Stimulated activated CD8-positive, alpha-beta memory T cell treated with anti-CD3 and anti-CD28 coated beads, Interleukin-4, amount 100 ng/mL, for 4 hours (primary cell): ENCODE measurements at places on chromosomes 16 and 17.

DNA sequence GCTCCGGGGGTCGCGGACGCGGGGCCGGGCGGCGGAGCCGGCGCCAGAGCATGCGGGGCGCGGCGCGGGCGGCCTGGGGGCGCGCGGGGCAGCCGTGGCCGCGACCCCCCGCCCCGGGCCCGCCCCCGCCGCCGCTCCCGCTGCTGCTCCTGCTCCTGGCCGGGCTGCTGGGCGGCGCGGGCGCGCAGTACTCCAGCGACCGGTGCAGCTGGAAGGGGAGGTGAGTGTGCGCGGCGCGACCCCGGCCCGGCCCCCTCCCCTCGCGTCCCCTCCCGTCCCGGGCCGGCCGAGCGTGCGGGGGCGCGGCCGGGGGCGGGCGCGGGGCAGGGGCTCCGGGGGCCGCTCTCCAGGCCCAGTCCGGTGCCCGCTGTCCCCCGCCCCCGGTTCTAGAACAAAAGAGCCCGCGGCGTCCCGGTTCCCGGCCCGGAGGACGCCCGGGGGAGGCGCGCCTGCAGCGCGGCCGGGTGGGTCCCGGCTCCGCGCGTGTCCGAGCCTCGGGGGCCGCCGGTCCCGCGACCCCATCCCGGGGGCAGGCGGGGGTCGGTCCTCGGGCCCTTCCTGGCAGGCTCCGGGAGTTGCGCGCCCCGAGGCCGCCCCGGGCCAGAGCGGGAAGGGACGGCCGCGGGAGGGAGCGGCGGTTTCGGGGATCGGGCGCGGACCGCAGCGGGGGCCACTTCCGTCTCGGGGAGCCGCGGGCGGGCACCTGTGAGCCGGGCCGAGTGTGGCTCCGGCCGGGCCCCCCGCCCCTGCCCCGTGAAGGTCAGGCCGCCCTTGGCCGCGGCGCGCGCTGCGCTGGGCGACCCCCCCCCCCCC is 563 bp downstream of the METRNL start:
- DNase-seq = no peak

- DNase-seq = no peak
Measured at GRCh38 chr17:3682033-3682432, 13.4 kb downstream of the EMC6 start.

GRCh38 chr16:16131659-16132058 is 91.6 kb downstream of the ABCC6 start:
- DNase-seq = no peak

- no peak for DNase-seq
Measured at GRCh38 chr16:11329071-11329491, 16.2 kb upstream of the RMI2 start.

DNA sequence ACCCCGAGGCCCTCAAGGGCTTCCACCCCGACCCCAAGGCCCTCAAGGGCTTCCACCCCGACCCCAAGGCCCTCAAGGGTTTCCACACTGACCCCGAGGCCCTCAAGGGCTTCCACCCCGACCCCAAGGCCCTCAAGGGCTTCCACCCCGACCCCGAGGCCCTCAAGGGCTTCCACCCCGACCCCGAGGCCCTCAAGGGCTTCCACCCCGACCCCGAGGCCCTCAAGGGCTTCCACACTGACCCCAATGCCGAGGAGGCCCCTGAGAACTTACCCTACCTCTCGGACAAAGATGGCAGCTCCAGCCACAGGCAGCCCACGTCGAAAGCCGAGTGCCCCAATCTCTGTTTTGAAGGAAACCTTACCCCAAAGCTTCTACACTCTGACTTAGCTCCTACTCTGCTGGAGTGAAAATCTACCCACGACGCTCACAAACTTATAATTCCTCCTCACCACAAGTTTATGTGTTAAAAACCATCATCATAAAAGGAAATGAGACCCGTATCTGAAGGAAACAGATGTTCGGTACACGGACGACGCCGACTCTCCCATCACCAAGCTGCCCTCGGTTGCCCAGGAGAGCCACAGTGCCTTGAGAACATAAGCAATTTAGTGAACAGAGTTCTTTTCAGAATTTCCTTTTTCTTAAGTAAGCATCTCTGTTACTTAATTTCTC is 61.2 kb upstream of the RPH3AL start:
- no peak for DNase-seq

DNA sequence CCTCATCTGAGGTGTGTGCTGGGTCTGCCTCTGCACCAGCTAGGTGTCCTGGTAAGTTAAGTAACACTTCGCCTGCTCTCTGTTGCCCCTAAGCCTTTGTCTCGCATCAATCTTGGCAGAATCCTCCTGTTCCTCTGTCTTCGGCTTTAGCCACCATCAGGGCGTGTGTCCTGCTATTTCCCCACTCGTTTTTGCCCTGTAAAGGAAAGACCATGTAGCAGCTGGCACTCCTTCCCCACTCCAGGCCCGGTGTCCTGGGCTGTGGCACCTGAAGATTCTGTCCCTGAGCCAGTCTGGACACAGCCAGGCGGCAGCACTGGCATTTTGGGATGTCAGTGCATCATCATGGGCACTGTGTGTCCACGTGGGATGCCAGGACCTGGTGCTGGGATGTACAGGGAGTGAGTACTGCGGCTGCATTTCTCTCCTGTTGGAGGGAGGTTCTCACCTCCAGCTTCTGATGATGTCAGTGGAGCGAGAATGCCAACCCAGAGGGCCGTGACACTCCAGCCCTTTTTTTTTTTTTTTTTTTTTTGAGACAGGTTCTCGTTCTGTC is 26.2 kb upstream of the FOXK2 start:
- DNase-seq = no peak

- no peak for DNase-seq
Measured at GRCh38 chr17:65074778-65075250, 18.3 kb upstream of the GNA13 start.

DNA sequence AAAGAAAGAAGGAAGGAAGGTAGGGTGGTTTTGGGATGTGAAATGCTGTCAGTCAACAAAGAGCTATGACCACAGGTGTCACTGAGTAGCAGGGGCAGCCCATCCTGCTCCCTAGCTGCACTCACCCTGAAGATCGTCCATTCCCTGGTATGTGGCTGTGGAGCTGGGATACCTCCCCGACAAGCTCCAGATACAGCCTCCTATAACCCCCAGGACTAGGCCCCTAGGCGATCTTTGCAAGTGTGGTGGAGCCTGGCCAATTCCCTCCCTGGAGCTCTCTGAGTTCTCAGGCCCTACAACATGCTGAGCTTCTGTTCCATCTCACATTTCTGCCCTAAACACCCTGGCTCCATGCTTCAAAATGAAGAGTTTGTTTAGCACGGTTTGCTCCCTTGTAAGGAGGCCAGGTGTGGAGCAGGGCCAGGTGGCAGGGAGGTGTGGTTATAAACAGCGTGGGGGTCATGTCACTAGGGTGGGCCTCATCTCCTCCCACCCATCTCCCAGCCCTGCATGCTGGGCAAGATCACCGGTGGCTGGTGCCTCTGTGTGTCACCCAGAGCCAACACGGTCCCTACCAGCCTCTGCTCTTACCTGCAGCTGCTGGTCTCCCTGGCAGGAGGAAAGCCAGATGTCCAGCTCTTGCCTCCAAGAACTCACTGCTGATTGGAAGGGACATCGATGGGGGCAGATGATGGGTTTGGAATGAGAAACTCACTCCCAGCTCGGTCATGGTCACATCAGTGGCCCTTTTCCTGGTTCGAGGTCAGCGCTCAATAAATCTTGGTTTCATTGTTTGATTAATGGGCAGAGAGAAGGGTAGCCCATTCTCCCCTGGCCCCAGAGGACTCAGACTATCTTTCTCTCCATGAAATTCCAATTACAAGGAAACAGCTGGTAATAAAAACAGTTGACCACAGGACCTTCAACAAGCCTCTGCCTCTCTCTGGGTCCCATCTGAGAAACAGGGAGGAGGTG is 511.0 kb upstream of the CDH5 start:
- DNase-seq = no peak

GRCh38 chr16:69123910-69124309 is 8.5 kb downstream of the CHTF8 start:
- peak; percentile 26 for DNase-seq

- DNase-seq = no peak
Measured at GRCh38 chr16:25291580-25291979, 33.9 kb upstream of the ZKSCAN2 start.

- no peak for DNase-seq
Measured at GRCh38 chr16:75114946-75115825, 1.4 kb downstream of the LDHD start.

GRCh38 chr16:81138831-81139557 is 42.8 kb upstream of the GCSH start:
- DNase-seq = no peak

DNA sequence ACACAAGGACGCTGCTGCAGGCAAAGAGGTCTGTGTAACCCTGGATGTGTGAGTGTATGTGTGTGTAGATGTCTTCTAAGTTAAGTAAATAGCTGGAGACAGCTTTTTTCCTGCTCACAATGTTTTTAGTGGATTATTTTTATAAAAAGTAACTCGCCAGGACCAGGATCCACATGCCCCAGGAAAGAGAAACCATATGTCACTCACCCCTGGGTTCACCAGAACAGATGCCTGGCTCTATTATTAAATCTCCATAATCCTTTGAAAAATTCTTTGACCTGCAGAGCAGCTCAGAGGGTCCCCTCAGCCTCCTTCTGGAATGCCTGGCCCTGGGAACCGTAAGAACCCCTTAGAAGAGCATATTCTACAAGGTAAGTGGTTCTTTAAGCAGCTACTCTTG is 18.0 kb downstream of the ABCC12 start:
- DNase-seq = no peak

DNA sequence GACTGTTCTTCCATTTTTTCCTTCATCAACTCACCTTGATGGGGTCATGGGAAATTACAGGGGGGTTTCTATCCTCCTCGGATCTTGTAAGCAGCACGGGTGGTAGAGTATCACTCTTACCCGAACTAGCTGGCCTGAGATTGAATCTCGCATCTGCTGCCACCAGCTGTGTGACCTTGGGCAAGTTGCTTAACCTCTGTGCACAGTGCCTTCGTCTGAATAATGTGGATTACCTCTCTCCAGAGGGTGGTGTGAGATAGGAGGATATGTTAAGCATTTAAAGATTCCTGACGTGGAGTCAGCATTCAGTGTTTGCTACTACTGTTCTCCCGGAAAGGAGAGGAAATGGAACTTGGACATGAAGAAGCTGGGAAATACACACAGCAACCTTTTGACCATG is 24.4 kb downstream of the LASP1 start:
- no peak for DNase-seq

DNA sequence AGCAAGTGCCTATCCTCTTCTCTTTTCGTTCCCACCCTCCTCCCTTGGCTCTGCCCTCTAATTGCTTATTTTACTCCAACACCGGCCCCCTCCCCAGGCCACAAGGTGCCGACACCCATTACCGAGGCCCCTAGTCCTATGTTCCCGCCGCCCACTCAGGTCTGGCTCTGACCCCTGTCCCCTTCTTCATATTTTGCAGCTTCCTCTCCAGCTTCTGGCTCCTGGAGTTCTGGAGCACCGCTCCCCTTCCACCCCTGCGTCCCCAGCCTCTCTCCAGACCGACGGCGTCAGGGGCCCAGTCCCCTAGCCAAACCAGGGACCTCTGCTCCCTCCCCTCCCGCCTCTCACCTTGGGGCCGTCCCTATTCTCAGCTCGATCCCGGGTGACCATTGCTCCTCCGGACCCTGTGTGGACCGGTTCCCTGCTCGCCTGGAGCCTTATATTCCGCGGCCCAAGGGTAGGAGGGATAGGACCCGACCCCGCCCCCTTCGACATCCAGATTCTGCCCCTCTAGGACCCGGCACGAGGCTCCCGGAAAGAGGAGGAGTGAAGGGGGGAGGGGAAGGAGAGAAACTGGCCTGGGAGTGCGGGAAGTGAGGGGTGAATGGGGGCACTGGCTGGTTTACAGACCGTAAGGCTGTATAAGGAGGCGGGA is at the start of gene HES7:
Gene HES7 (minus strand): TSS at position 412 of the 655 bp plus-strand sequence. CDS start 22 bp downstream, at position 390.
- DNase-seq = no peak

GRCh38 chr16:89345642-89346150 is 128.2 kb downstream of the ZNF778 start:
- DNase-seq = no peak

- no peak for DNase-seq
Measured at GRCh38 chr17:30238387-30239088, 3.0 kb upstream of the SLC6A4 start.

- DNase-seq = no peak
Measured at GRCh38 chr17:21345236-21345635, 30.9 kb upstream of the KCNJ12 start.
